ENCODE measurements at places on chromosomes 5 and 9.
A peak's percentile ranks its signal among the peaks of the same experiment; 100 is the strongest.

- DNase-seq: no peak
These were observed 54.4 kb downstream of the CXXC5 start for GRCh38 chr5:139702548-139702947.

DNA sequence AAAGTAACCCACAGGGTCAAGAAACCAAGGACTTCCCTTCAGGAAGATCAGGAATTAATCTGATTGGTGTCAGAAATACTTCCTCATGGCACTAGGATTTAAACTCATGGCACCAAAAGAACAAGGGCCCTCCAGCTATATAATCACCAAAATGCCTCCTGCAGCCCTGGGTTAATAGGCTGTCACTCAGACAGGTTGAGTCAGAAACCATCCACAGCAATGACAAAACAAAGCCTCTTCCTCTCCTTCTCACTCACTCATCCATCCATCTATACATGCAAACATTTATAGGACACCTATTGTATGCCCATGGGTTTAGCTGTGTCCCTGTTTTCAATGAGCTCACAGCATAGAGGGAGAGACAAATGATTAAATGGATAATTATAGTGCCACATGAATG lies 62.5 kb upstream of the SPOCK1 start:
- DNase-seq: no peak

DNA sequence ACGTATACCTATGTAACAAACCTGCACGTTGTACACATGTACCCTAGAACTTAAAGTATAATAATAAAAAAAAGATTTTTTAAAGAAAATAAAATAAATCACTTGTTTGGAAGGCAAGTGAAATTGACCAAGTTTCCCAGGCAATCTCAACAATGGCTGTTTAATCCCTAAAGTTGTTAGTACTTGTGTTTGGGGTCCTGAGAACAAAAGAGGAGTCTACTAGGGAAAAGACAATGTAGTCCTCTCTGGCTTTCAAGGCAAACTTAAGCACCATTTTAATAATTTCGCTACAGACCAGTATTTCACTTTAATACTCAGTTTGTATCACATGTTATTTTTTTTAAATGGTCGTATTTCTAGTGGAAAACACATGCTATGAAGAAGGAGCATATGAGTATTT lies 14.2 kb downstream of the CEMIP2 start:
- no peak for DNase-seq

- no peak for DNase-seq
These were observed 243.6 kb downstream of the PRELID2 start for GRCh38 chr5:145591578-145591977.

- DNase-seq: no peak
These were observed 221.9 kb downstream of the PDZD2 start for GRCh38 chr5:31860726-31861433.

DNA sequence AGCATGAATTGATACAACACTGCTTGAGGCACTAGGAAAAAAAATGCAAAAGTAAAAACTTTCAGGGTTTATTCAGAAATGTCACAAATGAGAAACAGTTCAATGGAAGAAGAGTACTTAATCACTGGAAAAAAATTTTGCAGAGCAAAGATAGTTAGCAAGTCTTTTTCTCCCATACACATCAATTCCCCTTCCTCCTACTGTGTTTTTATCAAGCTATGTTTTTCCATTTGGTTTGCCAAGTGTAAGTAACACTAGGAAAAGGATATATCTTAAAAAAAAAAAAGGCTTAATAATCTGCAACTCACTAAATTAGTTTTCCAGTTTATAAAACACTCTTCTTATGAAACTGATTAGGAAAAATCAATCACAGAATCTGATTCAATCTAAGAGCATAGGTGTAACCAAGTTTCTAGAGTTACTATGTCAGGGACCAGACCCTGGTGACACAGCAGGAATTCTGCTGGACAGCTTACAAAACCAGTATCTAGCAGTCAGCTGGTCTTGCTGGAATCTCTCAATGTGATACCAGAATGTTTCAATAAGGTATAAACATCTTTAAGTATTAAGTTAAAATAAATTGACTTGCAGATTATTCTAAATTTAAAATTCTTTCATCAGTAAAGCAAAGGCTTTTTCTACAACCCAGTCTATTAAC lies 34.7 kb downstream of the RNF145 start:
- DNase-seq: no peak

- no peak for DNase-seq
These were observed 67.3 kb upstream of the VCAN start for GRCh38 chr5:83404182-83404716.

DNA sequence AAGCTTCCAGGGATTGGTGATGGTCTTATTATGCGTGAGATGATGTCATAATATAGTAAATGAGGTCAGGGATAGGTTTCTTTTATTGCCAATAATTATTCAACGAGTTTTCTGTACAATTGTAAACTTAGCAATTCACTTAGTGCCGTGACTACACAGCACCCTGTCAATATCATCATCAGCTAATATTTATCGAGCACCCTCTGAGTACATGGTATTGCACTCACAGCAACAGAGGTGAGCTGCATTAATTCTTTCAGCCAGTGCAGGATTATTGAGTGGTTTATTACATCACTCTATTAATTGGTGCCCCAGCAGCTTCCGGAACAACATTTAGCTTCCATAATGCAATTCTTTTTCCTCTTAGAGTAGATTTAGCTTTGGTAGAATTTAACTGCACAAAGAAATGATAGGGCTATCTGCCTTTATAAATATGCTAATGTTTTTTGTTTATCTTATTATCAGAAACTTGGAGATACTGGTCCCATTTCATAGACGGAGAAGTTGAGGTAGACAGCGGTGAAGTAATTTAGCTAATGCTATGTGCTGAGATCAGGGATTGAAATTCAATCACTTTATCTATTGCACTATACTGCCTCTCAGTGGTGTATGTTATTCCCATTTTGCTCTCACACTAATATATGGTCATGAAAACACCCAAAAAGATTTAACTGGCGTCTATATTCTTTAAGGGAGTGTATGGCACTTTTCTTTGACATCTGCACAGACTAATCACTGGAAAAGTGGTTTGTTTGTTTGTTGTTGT lies 726.1 kb upstream of the WWC1 start:
- DNase-seq: no peak

- DNase-seq: peak; percentile 64
These were observed 39.8 kb upstream of the RANBP6 start for GRCh38 chr9:6055216-6055615.

DNA sequence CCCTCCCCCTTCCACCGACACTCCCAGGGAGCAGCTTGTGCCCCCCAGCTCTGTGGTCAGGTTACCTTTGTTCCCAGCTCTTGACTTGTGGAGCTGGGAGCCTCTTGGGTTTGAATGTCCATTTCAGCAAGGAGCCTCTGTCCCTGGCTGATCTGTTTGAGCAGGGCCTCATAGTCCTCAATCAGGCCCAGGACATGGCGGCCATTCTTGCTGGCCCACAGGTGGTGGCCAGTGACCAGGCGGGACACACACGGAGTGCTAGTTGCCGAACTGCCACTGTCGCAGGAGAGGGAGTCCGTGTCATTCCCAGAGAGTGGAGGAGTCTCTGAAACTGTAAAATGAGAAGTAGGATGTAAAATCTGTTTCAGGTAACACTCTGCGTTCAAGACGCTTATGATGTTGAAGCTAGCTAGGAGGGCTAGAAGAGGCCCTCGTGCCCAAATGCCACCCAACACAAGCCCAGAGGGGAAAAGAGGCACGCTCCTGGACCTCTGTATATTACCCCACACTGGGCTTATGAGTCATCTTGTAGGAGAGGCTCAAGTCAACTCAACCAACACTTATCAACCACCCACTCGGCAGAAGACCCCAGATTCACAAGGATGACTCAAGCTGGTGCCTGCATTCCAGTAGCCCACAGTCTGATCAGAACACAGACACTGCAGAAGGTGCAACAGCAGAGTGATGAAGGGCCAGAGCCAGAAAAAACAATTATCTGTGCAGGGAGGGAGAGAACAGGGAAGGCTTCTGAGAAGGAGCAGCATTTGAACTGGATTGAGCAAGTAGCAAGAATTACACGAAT lies 177.0 kb downstream of the CDK5RAP2 start:
- no peak for DNase-seq

DNA sequence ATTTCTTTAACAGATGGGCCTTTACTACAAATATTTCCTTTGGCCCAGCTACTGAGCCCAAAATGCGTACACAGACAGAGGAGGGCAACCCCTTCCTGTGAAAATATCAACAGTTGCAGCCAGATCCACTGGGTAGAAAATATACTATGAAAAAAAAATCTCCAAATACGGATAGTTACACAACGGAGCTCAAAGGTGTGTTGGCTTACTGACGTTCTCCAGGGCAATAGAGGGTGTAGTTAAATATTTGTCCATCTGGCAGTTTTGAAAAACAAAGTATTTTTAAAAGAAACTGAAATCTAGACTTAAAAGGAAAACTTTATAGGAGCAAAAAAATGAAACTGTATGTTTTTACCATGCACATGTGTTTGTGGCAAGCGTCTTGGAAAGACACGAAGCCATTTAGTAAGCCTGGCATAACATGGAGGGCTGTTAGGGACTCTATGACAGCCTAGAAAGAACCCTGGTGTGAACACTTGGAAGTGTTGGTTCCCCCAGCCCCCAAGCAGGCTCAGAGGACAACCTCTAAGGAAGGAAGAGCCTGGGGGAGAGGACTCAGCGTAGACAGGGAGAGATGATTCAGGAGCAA lies 157.8 kb upstream of the TRPM3 start:
- no peak for DNase-seq

Data from NCI-H1105 (cell line).